B cell (primary cell): ENCODE measurements at places on chromosomes 1 and 21. TPM values are rescaled to one million over a fixed set of nuclear protein-coding genes. Genes with fewer than 3 reads are reported as not detected.

The NCSTN gene
- polyA plus RNA-seq, result 110 and 113 TPM in 2 replicates

The CCSAP gene
- 3.3 and 7.7 TPM in 2 replicates for polyA plus RNA-seq

The FCN3 gene
- polyA plus RNA-seq, result not detected in 2 replicates

The LAPTM5 gene
- polyA plus RNA-seq, result 1,519 and 1,571 TPM in 2 replicates

GRCh38 chr1:147720557-147720956 lies 39.8 kb downstream of the GJA5 start:
- H3K36me3 ChIP-seq, result no peaks in the 10 kb centered on the region
- H3K4me3 ChIP-seq, result no peak overlapping the region
- no peak overlapping the region for H3K27ac ChIP-seq
- H3K4me1 ChIP-seq, result peaks cover 9% of the 10 kb centered on the region
- no peak for DNase-seq

- peak overlapping the region; percentile 90 for H3K27ac ChIP-seq
- no peaks in the 10 kb centered on the region for H3K36me3 ChIP-seq
- H3K4me3 ChIP-seq, result peak overlapping the region; percentile 33
- no peak for DNase-seq
- peaks cover 29% of the 10 kb centered on the region for H3K4me1 ChIP-seq
- H3K27me3 ChIP-seq, result peaks cover 2% of the 10 kb centered on the region
Measured at GRCh38 chr1:234771642-234772344, 161.8 kb upstream of the IRF2BP2 start.
